ENCODE measurements at places on chromosomes 13 and 19.

GRCh38 chr19:48340995-48341394, 15.6 kb downstream of the EMP3 start:
- DNase-seq: no peak

DNA sequence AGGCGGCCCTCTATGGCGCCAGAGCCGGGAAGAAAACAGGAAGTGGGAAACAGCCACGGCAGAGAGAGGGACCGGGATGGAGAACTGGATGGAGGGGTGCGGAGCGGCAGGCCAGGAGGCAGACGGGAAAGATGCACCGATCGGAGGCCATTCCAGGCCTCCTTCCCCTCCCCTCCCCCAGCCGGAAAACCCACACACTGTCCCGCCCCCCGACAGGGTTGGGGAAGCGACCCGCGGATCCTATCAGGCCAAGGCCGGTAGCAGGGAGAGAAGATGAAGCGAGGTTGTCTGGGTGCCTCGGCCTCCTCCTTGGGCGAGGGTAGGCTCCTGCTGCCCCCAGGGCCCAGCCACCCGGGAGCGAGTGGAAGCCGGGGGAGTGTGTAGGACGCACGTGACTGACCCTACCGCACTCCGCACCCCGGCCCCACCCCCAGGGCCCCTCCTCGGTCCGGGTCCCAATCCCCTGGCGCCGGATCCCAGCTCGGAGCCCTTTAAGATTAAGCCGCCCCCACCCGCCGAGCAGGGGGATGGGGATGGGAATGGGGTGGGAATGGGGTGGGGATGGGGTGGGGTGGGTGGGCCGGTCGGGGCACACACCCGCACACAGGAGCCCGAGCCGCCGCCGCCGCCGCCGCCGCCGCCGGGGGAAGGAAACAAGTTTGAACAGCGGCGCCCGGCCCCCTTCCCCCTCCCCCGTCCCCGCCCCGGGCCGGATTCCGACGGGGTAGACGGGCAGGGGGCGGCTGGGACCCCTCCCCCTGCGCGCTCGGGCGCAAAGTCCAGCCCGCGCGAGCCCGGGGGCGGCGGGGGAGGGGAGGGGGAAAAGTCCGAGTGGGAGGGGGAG, 1.5 kb downstream of the ERF start:
- peak; percentile 70 for DNase-seq

DNA sequence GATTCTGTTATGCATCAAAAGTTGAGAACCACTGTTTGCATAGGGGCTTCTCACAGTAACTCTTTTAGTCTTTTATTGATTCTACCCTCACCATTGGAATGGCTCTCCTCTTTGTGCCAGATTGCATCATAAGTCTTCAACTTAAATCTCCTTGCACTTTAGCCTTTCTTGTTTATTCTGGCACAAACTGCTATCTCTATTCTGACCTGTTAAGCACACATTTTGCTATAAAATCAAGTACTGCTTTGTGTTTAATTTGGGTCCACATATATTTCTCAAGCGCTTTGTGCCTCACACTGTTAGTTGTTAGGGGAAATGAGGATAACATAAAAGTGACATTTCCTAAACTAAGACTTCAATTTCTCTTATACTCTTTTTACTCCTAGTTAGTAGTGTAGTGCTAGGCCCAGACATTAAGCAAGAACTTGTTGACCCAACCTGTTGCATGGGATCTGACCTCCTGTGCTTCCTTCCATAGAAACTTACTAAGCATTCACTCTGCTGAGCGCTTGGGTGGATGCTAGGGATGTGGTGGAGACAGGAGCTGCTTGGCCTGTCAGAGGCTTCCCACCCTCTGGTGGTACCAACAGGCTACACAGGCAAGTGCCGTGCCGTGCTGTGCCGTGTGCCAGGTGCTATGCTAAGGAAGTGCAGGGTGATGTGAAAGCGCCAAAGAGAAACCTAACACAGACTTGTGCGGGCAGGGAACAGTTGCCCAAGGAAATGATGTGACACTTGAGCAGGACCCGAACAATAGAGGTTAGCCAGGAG, 1.2 kb downstream of the UTP14C start:
- DNase-seq: no peak

DNA sequence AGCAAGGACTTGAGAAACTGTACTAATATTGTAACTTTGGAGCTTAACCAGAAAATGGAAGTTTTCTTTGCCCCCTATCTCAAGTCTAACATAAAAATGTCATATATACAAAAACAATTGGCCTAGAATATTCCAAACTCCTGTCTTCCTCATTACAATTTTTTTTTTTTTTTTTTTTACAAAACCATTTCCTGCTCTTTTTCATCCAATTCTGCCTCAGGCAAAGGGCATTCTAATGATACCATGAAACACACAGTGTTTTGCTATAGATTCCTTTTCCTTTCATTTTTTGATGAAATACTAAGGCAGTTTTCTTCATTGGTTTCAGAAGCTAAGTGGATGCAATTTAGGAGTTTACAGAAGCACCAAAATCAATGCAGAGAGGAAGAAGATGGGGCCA, 119.7 kb downstream of the LHFPL6 start:
- no peak for DNase-seq

DNA sequence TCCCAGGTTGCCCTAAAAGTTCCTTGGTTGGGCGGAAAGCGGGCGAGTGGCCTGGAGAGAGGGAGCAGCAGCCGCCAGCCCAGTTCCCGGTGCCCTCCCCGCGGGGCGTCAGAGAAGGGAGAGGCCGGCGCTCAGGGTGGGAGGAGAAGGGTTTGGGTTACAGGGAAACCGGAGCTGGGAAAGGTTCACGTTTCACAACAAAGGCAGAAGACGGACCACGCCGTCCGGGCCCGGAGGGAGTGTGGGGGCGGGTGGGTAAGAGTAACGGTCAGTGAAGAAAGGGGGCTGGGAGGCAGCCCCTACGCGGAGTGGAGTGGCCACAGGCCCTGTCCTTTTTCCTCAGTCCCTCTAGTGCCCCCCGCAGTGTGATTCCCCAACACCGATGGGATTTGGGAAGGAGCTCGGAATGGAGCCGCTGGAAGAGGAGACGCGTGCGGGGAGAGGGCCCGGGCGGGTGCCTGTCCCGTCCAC, 1.6 kb downstream of the SIX5 start:
- no peak for DNase-seq

- no peak for DNase-seq
Observed at GRCh38 chr13:66275416-66275815, 954.7 kb downstream of the PCDH9 start.

DNA sequence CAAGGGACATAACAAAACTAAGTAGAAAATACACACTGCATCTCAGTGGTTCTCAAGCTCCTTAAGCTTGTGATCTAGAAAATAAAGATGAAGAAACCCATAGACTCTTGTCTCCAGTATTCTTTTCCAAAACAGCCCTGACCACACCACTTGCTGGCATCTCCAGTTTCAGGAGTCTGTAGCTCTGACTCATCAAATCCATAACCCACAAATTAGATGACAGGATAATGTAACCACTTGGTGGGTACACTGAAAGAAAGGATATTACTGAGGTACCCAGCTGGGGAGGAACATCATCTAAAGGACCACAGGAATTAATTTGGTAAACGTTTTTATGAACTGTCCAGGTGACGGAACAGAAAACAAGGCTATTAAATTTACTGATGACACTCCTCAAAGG, 214.7 kb downstream of the VWA8 start:
- no peak for DNase-seq

DNA sequence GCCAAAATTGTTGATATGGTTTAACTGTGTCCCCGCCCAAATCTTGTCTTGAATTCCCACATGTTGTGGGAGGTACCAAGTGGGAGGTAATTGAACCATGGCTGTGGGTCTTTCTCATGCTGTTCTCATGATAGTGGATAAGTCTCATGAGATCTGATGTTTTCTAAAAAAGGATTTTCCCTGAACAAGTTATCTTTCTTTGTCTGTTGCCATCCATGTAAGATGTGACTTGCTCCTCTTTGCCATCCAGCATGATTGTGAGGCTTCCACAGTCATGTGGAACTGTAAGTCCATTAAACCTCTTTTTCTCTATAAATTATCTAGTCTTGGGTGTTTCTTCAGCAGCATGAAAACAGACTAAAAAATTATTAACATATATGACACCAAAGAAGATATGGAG, 986.7 kb upstream of the MIR17HG start:
- DNase-seq: no peak

GRCh38 chr19:4624733-4625362, 14.5 kb upstream of the TNFAIP8L1 start:
- no peak for DNase-seq

DNA sequence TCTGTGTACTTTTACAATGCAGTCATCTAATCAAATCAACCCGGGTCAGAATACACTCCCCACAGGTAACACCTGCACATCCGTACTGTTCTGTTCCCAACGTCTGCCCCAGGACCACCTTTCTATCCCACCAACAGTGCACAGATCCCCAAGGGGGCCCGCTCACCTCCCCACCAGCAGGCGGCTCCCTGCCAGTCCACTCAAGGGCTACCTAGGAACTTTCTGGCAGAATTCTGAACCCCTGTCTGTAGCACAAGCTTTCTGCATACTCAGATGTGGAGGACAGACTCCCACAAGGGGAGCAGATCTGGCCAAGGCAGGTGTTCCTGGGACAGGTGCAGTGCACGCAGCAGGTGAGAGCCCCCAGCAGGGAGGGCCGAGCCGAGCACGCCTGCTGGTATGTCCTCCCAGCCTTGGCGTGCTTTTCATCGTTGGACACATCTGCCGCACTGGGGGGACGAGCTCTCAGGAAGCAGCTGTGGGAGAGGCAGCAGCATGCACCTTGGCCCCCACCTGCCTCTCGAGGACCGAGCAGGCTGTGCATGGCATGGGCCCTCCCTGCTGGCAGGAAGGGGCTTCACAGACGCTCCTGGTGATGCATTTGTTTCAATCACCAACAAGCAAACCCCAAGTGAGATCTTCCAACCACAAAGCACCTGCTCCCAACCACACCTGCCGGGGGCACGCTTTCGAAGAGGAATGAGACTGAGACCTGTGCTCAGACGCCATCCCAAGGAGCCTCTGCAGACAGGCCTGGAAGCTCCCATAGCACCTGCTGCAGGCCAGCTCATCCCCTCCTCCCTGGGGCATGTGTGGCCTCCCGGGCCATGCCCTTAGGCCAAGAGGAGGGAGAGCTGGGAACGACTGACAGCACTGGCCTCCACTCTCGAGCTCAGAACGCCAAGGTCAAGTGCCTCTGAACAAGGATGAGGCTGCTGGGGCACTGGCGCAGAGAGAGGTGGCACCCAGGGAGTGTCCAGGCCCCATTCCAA, 35.9 kb downstream of the RAB20 start:
- no peak for DNase-seq

- no peak for DNase-seq
Observed at GRCh38 chr13:110636701-110637201, 21.4 kb downstream of the NAXD start.

- DNase-seq: no peak
Observed at GRCh38 chr13:97977982-97978381, 24.5 kb downstream of the IPO5 start.

DNA sequence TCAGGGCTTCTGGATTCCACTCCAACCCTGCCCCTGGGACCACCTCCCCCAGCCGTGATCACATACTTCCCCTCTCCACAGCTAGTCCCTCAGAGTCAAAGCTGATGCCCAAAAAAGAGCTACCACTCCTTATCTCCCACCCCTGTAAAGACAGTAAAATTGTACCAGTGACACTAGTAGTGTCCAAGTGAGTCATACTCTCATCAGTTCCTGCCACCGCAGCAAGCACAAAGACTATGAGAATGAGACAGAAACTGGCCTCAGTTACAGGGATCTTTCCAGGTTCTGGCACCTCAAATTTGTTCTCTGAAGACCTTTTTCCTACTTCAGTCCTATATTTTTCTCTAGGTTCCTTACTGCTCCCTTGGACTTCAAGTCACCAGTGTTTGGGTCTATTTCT, 144.2 kb downstream of the SPRY2 start:
- no peak for DNase-seq

DNA sequence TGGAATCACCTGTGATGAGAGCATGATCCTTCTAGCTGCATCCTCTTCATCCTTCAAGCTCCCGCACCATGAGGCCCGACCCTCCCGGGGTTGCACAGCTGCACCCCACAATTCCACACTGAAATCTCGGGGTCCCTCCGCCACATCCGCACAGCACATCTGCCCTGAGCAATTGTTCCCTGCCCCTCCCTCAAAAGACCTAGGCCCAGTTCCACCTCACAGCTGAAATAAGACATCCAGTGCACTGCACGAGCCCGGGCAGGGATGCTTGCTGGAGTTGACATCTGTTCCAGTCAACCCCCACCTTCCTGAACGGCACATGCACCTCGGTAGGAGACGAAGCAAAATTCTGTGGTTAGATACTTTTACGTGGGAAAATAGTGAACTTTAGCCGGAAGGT, 14.7 kb upstream of the SOX1 start:
- DNase-seq: no peak

- peak; percentile 67 for DNase-seq
Observed at GRCh38 chr19:38224014-38224862, at the start of gene DPF1. Gene DPF1 (minus strand): TSS chr19:38224222. CDS start chr19:38224142, 80 bp downstream.

DNA sequence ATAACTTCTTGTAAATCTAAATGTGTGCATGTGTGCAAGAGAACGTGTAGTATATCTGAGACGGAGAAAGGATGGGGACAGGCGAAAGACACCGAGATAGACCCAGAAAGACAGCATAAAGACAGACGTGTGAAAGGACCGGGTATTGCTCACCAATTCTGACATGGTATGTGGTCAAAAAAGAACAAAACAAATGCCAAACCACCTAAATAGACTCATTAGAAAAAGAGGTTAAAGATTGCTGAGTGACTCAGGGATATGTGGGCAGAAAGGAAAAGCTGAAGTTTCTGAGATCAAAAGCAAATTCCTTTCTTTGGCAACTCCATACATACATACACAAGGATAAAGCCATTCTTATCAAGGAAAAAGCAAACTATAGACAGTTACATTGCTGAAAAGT, 179.7 kb upstream of the TSC22D1 start:
- DNase-seq: no peak

DNA sequence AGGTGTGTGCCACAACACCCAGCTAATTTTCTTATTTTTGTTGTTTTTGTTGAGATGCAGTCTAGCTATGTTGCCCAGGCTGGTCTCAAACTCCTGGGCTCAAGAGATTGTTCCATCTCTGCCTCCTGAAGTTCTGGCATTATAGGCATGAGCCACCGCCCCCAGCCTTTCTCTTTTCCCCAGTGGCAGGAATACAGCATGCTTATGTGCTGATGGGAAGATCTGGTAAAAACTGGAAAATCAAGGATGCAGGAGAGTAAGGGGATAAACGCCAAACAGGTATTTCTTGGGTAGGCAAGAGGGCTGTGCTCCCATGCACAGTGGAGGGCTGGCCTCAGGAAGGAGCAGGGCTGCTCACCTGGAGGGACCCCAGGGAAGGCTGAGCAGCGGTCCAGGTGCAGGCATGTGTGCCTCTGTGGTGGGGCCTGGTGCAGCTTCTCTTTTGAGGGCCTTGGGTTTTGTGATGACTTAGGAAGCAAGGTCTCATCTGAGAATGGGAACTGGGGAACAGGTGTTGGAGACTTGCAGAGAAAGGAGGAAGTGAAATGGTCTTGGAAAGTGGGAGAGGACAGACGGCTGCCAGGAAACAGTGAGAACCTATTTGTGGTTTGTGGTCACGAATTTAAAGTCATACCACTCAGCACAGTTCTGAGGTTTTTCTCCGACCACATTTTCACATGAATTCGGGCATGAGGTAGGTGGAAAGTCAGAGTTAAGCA, 106.5 kb downstream of the TEX26 start:
- peak; percentile 83 for DNase-seq

GRCh38 chr13:40352380-40352778, 314.1 kb downstream of the FOXO1 start:
- no peak for DNase-seq

GRCh38 chr13:31063772-31064171, 97.9 kb downstream of the HSPH1 start:
- no peak for DNase-seq

Data from common myeloid progenitor, CD34-positive (primary cell).